ENCODE measurements at places on chromosomes 16 and 17.

DNA sequence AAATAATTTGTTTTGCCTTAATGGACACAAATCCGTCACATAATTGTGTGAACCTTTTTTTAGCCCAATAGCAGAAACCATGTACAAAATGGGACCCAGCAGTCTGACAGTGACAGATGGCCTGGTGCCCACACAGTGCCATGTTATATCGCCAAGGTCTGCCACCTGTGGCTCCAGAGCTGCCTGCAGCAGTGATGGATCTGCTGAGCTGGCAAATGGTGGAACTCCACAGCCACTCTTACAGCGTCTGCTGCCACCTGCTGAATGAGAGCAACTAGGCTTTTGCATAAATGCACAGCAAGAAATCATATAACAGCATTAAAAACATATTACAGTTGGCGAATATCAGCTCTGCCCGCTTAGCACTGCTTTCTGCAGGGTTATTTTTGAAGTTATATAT is 59.4 kb downstream of the NUP93 start:
- DNase-seq: no peak

DNA sequence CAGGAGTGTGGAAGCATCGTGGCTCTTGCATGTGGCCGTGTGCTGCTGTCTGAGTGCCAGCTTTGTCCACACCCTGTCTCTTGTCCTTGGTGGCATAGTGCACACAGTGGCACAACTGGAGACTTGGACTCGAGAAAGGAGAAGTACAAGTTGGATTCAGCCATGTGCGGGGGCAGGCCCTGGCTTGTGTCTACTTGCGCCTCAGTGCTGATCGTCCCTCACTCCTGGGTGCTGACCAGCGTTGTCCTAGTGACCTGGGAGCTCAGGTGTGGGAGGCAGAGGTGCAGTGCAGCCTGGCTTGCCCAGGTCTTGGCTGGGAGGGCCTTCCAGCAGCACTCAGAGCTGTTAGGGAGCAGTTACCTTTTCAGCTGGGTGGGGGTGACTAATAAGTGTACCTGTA is 20.6 kb downstream of the MPRIP start:
- DNase-seq: no peak

DNA sequence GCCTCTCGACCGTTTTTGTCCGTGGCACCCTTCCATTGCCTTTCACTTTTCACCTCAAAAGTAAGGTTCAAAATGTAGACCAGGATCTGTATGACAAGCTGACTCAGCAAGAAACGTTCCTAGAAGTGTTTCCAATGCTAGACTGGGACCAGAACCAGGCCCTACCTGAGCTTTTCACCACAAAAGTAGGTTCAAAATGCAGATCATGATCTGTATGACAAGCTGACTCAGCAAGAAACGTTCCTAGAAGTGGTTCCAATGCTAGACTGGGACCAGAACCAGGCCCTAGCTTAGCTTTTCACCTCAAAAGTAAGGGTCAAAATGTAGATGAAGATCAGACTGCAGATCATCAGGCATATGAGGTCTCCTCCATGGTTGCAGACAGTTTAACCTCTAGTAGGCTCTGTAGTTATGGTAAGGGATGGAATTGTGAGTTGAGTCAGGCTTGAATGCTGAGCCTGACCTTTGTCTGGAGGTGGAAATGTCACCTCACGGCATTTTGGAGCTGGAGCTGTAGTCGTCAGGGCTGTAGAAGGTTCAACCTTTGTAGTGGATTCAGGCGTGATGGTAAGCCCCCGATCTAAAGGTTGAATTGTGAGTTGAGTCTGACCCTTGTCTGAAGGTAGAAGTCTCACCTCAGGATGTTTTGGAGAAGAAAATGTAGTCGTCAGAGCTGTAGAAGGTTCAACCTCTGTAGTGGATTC is 50.2 kb upstream of the TMEM97 start:
- no peak for DNase-seq

DNA sequence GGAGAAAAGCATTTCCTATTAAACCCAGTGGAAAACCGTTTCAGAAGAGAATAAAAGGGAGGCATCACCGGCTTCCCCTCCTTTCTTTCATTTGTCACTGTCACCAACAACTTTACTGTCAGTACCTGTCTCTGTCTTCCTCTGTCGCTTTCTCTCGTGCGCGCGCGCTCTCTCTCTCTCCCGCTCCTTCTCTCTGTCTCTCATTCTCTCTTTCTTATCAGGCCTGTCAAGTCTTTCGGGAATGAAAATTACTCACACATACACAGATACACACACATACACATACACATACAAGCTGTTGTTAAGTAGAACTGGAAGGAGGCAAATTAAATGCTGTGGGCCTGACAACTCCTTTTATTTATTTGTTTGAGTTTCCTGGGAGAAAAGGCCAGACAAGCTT is 17.6 kb downstream of the MYOCD start:
- DNase-seq: no peak

DNA sequence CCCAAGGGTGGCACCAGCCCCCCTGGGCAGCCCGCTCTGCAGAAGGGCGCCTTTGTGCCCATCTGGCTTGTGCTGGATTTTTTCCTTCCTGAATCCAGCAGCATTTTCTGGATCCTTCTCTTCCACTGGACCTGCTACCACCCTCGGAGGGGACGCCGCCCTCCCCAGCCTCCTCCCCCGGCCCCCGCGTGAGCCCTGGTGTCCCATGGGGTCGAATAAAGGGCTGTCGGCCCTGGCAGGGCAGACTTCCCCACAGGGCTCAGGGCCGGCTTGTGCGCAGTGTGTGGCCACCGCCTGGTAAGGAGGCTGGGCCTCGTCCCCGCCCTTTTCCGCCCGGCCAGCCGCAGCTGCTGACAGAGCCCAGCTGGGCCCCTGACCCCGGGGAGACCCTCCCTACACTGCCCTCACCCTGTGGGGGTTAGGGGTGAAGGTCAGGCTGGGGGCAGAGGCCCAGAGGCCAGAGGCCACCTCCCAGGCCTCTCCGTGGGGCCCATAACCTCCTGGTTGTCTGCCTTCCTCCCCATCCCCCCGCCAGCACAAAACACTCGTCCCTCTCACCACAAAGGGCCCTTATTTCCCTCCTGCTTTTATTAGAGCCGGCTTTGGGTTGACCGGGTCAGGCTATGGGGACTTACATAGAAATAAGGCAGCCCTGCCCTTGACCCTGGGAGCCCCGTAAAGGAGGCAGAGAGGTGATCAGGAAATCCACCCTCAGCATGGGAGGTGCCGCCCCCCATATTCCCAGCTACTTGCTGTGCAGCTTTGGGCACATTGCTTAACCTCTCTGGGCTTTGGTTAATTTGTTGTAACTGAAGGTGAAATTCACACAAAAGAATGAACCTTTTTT is 179.3 kb upstream of the CIBAR2 start:
- DNase-seq: no peak

- no peak for DNase-seq
Observed at GRCh38 chr17:46853896-46854444, 2.6 kb downstream of the WNT9B start.

- DNase-seq: no peak
Observed at GRCh38 chr16:89982318-89982717, 33.8 kb downstream of the DEF8 start.

DNA sequence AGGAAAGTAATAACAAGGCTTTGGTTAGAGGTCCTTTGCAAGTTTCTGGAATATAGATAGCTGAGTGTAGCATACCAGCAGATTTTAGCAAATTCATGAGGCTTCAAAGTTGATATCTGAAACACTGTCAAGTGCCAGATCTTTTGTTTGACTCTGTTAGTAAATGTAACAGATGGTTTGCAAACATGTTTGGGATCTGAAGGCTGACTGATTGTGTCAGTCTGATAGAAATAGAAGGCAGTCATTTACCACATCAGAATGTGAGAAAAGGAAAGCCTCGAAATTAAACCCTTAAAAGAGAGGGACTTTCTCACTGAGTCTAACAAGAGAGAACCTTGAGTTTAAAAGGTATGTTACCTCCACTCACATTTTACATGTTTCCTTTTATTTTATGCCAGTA is 371.5 kb downstream of the KIF2B start:
- no peak for DNase-seq

GRCh38 chr17:48351911-48352332 is 78.1 kb downstream of the SKAP1 start:
- no peak for DNase-seq

DNA sequence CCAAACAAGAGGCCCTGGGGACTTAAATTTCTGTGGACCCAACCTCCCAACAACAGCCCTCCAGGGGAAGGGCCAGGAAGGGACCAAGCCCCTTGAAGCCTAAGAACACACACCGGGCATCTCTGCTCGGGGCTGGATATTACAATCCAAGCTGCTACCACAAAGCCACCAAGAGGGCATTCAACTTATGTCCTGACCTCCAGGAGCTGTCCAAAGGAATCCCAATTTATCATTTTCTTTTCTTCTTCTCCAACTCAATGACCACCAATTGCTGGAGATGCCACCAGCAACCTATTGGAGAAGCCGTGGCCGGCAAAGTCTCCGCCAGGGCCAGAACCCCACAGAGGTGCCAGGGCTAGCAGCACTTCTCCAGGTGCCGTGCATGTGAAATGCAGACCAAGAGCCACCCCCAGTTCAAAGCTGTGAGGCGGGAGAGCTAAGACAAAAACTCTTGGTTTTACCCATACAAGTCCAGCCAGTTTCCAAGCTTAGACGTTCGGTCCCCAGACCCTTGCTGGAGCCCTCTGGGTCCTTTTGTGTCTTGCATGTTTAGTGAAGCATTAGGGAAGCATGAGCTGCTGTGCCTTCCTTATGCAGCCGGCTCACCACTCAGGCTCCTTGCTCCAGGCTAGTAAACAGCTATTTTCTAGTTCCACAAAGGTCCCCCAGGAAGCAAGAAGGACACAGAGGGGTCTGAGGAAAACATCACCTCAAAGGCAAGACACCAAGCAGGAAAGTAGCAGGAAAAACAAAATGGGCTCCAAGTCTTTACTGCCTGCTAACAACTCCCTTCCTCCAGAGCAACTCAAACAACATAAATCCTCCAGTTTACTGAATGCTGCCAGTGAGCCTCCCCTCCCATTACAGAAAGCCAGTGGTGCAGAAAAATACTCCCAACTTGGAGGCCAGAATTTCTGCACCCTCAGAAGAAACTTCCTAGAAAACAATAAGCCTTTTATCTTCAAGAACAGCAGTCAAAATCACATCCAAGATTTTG is 3.2 kb downstream of the PITPNA start:
- no peak for DNase-seq

DNA sequence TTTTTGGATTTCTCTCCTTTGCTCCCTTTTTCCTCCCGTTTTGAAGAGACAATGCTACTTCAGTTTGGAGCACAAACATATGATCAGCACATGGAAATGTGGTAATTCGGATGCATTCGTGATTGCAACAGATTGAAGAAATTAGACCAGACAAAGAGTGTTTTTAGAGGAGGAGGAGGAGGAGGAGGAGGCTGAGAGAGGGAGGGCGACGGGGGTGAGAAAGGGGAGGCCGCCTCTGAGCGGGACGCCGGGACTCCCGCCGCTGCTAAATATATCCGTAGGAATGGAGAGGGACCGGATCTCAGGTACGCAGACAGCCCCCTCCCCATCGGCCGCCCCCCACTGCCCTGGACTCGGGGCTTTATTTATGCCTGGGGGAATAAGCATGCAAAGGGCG is 179.3 kb downstream of the SEC14L1 start:
- DNase-seq: no peak

DNA sequence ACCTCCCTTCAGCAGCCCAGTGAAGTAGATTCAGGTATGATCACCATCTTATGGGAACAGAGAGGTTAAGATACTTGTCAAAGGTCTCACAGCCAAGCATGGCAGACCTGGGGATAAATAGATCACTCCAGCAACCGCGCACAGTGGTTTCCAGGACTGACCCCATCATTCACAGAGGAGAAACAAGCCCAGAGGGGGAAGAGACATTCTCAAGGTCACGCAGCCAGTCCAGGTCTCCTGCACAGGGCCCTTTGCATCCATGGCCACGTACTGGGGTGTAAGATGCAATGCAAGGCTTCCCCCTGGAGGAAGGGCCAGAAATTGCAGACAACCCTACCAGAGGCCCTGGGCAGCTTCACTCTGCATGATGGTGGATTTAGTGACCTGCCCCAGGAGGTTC is 19.9 kb downstream of the TLE7 start:
- no peak for DNase-seq

DNA sequence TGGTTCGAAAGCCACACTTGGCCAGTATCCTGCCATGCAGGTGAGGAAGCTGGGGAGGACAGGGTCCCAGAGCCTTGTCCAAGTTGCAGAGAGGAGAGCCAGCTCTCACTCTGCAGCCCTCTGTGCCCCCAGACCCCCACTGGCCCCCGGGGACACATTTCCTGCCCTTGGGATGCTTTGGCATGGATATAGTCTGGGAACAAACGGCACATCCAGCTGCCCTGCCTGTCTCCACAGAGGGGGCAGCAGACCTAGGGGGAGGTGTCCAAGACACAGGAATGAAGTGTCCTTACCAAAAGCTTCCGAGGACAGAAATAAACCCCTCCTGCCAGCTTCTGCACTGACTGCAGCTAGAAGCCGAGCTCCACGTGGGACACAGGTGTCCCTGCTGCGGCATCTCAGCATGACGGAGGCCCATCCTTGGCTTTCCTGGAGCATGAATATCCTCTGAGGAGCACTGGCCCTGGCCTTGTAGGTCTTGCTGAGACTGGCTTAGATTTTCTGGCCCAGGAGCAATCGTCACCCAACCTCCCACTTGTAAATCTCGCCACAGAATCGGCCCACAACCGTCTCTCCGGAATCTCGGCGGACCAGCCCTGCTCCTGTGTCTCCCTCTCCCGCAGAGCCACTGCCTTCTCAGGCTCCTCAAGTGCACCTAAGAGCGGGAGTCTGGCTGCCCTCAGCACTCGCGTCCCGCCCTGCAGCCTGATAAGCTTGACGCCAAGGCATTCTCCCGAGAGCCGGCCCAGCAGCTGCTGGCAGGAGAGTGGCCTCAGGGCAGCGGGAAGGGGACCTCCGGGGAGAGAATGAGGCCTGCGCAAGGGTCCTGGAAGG is 1.1 kb upstream of the CAPN15 start:
- no peak for DNase-seq

- no peak for DNase-seq
Observed at GRCh38 chr17:82837586-82838320, 2.1 kb downstream of the ZNF750 start.

- no peak for DNase-seq
Observed at GRCh38 chr16:4019371-4019791, 96.9 kb downstream of the ADCY9 start.

Data from GM12891 (cell line).